ENCODE measurements at places on chromosomes 1 and 21.
A peak's percentile ranks its signal among the peaks of the same experiment; 100 is the strongest.

GRCh38 chr1:16717336-16718098 lies 22.8 kb upstream of the RNU1-4 start:
- no peak for DNase-seq

GRCh38 chr1:27476237-27476636 lies 13.7 kb downstream of the WASF2 start:
- DNase-seq = no peak

DNA sequence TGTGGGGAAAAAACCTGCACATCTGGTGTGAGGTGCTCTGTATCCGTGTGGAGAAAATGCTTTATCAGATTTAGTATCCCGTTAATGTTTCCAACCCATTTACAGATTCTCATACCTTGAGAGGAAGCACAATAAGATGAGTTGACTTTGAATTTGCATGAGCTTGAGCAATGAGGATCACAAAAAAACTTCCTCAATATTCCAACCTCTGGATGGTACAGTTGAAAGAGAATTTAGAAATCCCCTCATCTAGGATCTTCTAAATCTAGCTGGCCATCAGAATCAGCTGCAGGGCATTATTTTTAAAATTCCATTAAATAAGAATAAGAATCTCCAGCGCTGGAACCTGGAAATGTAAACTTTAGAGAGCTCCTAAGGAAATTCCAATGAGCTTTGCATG lies 82.5 kb upstream of the NR5A2 start:
- no peak for DNase-seq

- no peak for DNase-seq
These were observed 665.1 kb upstream of the PLXNA2 start for GRCh38 chr1:208909011-208909984.

- DNase-seq = peak; percentile 66
These were observed 136.1 kb upstream of the HOOK1 start for GRCh38 chr1:59678493-59679228.

- DNase-seq = peak; percentile 76
These were observed 100.0 kb upstream of the EDEM3 start for GRCh38 chr1:184854496-184855140.

GRCh38 chr1:52574594-52574993 lies 21.7 kb upstream of the TUT4 start:
- no peak for DNase-seq

DNA sequence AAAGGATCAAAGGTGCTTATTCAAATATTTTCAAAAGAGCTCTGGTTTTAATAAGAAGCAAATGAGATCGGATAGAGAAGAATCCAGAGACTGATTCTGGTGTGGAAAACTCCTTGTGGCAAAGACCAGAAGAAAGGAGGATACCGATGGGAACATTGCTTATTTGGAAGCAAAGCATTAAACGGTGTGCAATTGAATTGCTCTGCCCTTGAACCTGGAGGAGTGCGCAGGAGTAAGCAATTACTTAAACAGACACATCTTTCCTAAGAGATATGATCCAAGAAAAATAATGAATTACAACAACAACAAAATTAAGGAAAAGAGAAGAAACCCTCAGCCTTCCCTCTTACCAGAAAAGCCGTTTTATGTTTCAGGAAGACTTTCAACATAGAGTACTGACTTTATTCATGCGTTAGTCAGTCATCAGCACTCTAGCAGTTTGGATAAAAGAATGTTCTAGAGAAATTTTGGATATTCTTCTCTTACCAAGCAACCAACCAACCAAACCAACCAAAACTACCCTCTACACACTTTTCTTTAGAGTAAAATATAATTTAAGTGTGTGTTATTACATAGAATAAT lies 191.7 kb downstream of the NTMT2 start:
- no peak for DNase-seq

DNA sequence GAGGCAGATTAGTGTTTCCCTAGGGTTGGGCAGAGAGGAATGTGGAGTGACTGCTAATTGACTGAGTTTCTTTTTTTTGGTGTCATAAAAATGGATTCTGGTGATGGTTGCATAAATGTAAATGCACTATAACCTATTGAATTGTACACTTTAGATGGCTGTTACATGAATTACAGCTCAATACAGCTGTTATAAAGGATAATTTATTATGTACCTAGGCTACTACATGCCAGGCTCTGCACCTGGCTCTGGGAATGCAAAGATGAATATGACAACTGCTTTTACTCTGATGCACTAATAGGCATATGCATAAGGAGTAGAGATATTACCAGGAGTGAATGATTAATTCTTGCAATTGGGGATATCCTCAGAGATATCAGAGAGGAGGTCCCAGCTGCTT lies 345.3 kb downstream of the PTBP2 start:
- no peak for DNase-seq

DNA sequence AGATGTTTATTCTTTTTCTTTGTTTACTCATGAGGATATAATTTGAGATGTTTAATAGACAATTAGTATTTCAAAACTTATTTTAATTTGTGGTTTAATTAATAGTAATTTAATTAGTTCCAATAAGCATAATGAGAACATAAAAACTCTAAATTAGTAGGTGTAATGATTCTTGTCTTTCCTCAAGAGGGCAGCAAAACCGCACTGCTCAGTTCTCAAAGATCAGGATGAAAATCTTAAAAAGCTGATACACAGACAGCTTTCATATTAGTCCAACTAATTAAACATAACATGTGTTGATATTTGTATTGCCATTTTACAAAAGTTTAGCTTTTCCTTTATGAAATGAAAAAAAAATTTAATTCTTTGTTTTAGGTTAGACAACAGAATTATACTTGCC lies 106.7 kb upstream of the C21orf91 start:
- no peak for DNase-seq

DNA sequence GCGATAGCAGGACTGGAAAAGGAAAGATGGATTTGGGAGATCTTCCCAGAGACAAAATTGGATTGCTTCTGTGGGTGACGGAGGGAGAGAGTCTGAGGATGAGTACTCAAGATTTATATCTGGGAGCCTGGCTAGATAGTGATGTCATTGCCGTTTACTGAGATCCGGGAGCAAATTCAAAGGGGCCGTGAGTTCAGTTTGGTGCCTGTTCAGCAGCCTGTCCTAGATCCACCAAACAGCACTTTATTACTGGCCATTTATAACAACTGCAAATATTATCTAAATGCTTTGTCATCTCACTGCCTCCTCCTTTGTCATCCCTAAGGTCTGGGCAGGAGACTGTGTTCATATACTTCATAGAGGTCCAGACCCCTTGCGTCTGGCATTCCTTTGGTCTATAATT lies 29.2 kb downstream of the MAPKAPK2 start:
- no peak for DNase-seq

DNA sequence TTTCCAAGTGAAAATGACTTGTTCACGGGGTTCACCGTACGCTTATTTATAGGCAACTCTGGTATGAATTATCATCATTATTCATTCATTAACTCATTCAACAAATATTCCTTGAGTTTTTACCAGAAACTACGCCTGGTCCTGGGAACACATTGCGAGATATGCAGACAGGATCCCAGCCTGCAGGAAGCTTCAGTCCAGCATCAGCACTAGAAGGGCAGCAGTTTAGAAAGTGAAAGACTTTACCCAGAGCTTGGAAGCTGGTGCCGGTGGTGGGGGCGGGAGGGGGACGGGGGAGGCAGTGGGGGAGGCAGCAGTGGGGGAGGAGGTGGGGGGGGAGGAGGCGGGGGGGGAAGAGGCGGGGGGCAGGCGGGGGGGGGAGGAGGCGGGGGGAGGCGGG lies 55.9 kb downstream of the SETD4 start:
- DNase-seq = no peak

- DNase-seq = no peak
These were observed 29.7 kb downstream of the UBE2T start for GRCh38 chr1:202311875-202312635.

GRCh38 chr1:21531241-21531640 lies 22.0 kb downstream of the ALPL start:
- DNase-seq = no peak

DNA sequence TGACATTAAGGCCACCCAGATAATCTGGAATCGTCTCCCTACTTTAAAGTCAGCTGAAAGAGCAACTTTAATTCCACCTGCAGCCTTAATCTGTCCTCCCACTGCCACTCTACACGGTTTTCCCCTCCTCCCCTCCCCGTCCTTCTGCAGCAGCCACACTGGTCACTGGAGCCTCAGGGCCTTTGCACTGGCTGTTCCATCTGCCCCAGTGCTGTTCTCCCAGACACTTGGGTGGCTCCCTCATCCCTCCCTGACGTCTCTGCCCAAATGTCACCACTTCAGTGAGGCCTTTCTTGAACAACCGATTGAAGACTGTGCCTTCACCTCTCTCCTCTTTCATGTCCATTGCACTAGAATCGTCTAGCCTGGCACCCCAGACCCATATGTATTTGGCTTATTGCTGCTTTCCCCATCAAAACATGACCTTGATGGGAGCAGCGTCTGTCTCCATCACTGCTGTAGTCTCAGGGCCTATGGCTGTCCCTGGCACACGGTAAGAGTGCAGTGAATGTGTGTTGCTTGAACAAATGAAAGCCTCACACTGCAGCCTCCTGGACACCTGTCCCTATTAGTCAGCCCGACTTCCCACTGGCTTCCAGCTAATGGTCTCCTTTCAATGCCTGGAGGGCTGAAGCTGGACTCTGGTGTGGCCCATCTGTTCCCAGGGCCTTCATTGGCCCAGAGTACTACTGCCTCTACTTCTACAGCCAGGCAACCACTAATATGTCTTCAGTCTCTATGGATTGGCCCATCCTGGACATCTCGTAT lies 10.6 kb upstream of the PRDM16 start:
- no peak for DNase-seq

GRCh38 chr1:172547071-172547470 lies 14.1 kb downstream of the SUCO start:
- DNase-seq = no peak

DNA sequence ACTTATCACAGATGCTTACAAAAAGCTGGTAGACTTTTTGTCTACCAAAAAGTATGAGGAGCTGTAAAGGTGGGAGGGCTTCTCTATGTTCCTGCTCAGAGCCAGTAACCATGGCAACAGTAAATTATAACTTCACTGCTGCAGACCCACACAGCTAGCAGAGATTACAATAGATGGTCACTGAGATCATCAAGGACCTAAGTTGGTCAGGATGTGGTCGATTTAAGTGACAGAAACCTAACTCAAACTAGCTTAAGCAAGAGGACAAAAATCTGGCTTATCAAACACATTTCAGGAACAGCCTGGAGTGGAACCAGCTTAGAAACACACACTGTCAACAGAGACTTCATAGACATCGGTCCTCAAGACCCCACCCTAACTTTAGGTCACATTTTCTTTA lies 113.4 kb upstream of the ATP1A1 start:
- no peak for DNase-seq

GRCh38 chr1:209012443-209013196 lies 570.9 kb upstream of the CAMK1G start:
- DNase-seq = no peak

DNA sequence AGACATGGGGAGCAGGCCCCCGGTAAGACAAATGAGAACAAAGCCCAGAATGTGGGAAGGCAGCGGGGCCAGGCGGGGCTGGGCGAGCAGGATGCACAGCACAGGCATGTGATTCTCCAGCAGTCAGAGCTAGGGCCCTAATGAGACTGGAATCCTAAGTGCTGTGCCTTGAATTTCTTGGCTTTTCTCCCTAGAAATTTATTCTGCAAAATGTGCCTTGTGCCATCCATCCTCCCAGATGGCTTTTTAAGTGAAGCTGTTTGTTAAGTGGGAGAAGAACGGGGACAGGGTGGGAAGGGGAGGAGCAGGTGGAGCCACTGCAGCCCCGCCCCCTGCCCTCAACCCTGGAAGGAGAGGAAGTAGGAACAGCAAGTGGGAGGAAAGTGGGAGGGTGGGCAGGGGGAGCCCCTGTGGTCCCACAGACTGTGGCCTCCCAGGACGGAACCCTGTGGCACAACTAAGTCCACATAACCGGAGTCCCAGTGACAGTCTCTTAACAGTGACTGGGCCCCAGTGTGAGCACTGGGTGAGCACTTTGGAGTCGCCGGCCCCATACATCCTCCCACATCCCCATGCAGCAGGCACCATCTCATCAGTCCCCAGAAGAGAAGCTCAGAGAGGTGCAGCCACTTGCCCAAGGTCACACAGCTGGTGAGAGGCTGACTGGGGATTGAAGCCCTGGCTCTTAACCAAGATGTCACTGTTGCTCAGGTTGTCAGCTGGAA lies 216.9 kb downstream of the MATN1 start:
- no peak for DNase-seq

GRCh38 chr21:35390013-35390776 lies 341.1 kb upstream of the RUNX1 start:
- DNase-seq = no peak

- DNase-seq = no peak
These were observed 1382.9 kb downstream of the MRPL39 start for GRCh38 chr21:24224422-24224821.

GRCh38 chr1:62625415-62625814 lies 28.1 kb downstream of the ANGPTL3 start:
- peak; percentile 16 for DNase-seq

- no peak for DNase-seq
These were observed 96.5 kb downstream of the GREM2 start for GRCh38 chr1:240515505-240515904.

DNA sequence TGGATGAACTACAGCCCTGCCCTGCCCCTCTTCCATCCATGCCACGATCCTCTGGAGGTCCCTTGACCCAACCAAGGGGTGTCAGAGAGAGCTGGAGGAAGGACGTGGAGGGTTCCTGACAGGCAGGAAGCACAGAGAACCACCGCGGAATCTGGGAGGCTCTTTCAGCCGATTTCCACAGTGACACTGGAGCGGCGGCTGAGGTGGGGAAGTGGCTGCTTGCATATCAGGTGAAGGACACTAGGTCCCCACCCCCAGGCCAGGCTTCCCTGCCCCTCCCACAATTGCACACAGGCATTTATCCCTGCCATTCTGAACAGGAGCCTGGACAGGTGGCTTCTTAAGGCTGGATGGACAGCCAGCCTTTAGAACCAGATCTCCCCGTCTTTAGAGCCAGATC lies 17.5 kb downstream of the LRRC71 start:
- DNase-seq = no peak

GRCh38 chr1:149962039-149962647 lies 25.5 kb upstream of the MTMR11 start:
- peak; percentile 93 for DNase-seq

GRCh38 chr1:33683913-33684312 lies 180.0 kb upstream of the HMGB4 start:
- DNase-seq = no peak

- DNase-seq = no peak
These were observed 128.8 kb downstream of the PDE4B start for GRCh38 chr1:65921446-65921845.

GRCh38 chr1:119731060-119731459 lies 19.3 kb downstream of the PHGDH start:
- no peak for DNase-seq

GRCh38 chr1:96649301-96649700 lies 72.3 kb upstream of the PTBP2 start:
- no peak for DNase-seq

- no peak for DNase-seq
These were observed 23.3 kb upstream of the S100A7 start for GRCh38 chr1:153483776-153484175.

Measured in inflammatory macrophage (primary cell).